ENCODE measurements at places on chromosomes 4 and X.

DNA sequence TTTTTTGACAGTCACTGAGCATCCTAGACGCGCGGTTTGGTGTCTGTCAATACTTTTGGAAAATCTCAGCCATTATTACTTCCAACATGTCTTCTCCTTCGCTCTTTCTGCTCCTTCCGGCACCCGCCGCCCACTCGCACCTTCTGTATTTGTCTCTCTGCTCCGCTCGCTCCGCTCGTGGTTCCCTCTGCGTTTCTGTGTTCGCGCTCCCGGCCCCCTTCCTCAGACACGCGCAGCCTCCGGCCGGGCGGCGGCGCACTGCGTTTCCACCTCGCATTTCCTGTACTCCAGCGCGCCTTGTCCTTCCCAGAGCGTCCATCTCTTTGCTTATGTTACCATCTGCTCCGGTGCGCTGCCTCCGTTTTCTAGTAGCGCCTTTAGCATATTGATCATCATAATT is 21.1 kb downstream of the PDE6B start:
- H3K36me3 ChIP-seq = no peaks in the 10 kb centered on the region
- H3K27ac ChIP-seq = peak overlapping the region; percentile 30
- peaks cover 5% of the 10 kb centered on the region for H3K4me1 ChIP-seq
- H3K4me3 ChIP-seq = peak overlapping the region; percentile 56
- DNase-seq = peak; percentile 64

- no peak overlapping the region for H3K4me3 ChIP-seq
- no peak overlapping the region for H3K27ac ChIP-seq
- no peak for DNase-seq
- H3K4me1 ChIP-seq = peaks cover 3% of the 10 kb centered on the region
- H3K27me3 ChIP-seq = peaks cover 25% of the 10 kb centered on the region
Measured at GRCh38 chr4:185638548-185639301, 103.4 kb upstream of the PDLIM3 start.

- H3K36me3 ChIP-seq = no peaks in the 10 kb centered on the region
- no peak overlapping the region for H3K27ac ChIP-seq
- DNase-seq = no peak
- H3K4me1 ChIP-seq = no peaks in the 10 kb centered on the region
Measured at GRCh38 chr4:125181804-125182203, 133.0 kb upstream of the FAT4 start.

DNA sequence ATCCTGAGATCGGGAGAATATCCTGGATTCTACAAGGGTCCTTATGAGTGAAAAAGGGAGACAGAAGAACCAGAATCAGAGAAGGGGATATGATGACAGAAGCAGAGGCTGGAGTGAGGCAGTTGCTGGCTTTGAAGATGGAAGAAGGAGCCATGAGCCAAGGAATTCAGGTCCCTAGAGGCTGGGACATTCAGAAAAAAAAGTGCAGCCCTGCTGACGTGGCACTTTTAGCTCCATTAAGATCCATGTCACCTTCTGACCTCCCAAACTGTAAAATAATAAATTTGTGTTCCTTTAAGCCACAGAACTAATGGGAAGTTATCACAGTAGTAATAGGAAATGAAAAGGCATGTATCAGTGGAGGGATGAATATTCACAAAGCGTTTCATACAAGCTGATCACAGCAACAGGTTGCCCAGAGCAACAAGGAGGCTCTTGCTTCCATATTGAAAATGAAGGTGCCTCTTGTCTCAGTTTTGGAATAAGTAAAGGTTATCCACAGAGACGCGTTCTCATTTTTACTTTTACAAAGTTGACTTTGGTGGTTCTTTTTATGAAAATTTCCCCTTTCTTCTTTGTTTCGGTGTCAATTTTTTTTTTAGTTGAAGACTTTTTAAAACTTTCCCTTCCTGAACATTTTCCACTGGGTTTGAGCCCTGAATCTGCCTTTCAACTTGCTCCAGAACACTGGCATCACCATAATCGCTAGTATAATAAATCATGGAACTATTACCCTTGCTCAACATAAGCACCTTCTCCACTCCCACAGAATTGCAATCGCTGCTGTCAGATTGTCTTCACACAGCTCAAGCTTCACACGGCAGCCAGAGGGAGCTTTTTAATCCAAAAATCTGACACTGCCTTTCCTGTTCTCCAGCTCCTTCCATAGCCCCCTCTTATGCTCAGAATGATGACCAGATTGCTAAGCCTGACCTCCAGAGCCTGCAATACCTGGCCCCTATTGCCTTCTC is 127.6 kb upstream of the RBPJ start:
- peak; percentile 66 for DNase-seq
- no peaks in the 10 kb centered on the region for H3K36me3 ChIP-seq
- peaks cover 56% of the 10 kb centered on the region for H3K4me1 ChIP-seq
- no peaks in the 10 kb centered on the region for H3K27me3 ChIP-seq
- peak overlapping the region; percentile 40 for H3K4me3 ChIP-seq
- H3K27ac ChIP-seq = peak overlapping the region; percentile 95

DNA sequence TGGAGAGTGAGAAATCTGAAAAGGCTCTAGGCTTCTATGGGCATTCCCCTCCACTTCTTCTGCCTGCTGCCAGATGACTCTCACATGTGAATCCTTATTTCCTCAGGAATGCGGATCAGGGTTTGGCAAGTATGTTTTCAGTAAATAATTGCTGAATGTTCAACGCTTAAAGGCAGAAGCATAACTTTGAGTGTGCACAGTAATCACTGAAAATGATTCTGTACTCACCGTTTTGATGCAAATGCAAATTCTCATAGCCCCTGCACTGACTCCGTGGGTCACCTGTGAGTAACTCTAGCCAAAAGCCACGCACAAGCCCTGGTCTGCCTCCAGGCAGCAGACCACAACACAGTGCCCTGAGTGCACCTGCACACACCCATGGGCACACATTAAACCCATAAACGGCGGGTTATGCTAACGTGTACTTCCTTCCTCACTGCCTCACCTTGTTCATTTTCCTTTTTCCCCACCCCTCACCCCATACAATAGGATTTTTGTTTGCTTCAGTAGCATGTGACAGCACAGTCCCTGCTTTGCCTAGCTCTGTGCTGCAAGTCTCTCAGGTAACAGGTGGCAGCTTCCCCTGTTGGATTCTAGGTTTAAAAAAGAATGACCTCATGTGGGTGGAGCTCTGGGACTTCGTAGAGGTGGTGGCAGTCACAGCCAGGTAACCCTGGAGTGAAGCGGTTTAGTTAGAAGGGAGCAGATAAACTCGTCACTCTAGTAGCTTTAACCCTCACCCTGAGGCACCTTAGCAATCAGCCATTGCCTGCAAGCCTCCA is at the start of gene ARHGEF38:
ARHGEF38 (plus strand) TSS at position 656 of the 782 bp plus-strand sequence. CDS start 146 bp downstream, outside the sequence.
- H3K36me3 ChIP-seq = no peaks in the 10 kb centered on the region
- no peak for DNase-seq
- H3K27me3 ChIP-seq = peaks cover 4% of the 10 kb centered on the region
- H3K27ac ChIP-seq = no peak within 1 kb of the TSS
- no peaks in the 10 kb centered on the region for H3K4me1 ChIP-seq

DNA sequence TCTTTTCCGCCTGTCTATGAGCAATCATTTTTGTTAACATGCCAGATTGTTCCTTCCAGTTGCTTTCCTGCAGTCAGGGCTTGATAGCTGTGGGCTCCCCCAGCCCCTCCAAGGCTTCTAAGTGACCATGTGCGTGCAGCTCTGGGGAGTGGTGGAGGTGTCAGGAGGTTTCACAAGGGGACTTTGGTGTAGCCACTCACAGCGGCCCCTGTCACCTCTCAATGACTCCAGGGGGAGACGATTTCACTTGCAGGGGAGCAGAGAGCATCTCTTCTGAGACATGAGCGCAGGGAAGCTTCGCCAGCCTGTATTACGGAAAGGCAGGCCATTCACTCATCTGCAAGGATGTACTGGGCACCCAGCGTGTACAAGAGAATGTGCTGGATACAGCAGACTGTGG is 3.1 kb upstream of the GPR78 start:
- H3K4me1 ChIP-seq = no peaks in the 10 kb centered on the region
- DNase-seq = no peak
- H3K27me3 ChIP-seq = peaks cover 15% of the 10 kb centered on the region
- H3K27ac ChIP-seq = no peak overlapping the region

GRCh38 chrX:10187421-10187820 is 30.6 kb downstream of the CLCN4 start:
- H3K4me1 ChIP-seq = peaks cover 2% of the 10 kb centered on the region
- no peak overlapping the region for H3K27ac ChIP-seq
- no peak for DNase-seq
- no peak overlapping the region for H3K4me3 ChIP-seq

DNA sequence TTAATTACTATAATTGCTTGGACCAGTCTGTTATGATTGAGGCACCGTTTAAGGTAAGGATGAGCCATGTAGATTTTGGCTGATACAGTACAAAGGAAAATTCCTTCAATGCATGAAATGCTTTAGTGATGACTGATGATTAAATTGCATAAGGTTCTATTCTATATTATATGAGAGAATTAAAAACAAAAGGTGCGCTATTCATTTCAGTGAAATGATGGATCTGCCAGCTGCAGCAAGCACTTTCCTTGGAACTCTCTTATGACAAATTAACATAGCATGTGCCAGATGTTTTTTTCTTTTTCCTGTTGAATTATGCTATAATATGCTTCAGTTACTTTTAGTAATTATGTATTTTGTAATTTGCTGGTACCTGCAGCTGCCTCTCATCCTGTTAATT is 98.5 kb downstream of the JADE1 start:
- H3K27ac ChIP-seq = no peak overlapping the region
- H3K4me3 ChIP-seq = no peak overlapping the region

DNA sequence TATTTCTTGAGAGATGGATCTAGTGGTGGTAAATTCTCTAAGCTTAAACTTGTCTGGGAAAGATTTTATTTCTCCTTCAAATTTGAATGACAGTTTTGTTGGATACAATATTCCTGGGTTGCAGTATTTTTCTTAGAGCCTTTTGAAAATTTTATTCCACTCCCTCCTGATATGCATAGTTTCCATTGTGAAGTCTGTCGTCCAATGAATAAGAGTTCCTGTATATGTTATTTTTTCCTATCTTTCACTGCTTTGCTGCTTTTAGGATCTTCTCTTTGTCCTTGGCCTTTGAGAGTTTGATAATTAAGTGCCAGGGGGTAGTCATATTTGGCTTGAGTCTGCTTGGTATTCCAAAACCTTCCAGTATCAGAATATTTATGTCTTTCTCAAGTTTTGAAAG is 1156.4 kb upstream of the AGA start:
- DNase-seq = no peak
- no peaks in the 10 kb centered on the region for H3K4me1 ChIP-seq
- H3K36me3 ChIP-seq = no peaks in the 10 kb centered on the region
- no peak overlapping the region for H3K4me3 ChIP-seq
- H3K27me3 ChIP-seq = no peaks in the 10 kb centered on the region

DNA sequence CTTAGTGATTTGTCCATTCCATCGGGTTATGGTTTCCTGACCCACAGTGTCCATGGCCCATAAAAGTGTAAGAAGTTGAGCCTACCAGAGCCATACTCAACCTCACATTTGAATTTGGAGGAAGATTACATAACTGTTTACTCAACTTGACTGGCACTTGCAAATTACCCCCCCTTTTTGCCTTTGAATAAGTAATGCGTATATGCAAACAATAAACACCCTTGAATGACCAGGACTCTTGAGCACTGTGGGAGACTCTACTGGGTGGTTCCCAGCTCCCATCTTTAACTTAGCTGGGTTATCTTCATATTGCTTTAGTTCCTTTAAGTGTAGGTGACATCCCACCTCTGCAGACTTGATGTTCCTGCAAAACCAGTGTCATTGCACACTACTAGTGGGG is 30.6 kb upstream of the STIM2 start:
- H3K27ac ChIP-seq = no peak overlapping the region
- no peak overlapping the region for H3K4me3 ChIP-seq
- H3K36me3 ChIP-seq = no peaks in the 10 kb centered on the region
- H3K4me1 ChIP-seq = no peaks in the 10 kb centered on the region

DNA sequence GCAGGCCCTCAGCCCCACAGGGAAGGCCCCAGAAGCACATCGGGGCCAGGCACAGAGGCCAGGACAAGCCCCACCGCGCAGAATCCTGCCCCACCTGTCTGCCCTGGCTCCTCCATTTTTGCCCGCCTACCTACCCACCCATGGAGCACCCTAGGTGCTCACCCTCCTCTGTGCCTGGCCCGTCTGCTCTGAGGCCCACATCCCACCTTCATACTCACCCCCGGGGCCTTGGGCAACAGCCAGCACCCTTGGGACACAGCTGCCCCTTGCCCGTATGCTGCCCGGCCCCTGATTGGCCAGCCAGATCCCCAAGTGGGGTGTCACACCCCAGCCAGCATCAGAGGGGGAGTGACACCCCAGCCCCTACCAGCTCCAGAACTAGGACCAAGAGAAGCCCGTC is 10.8 kb upstream of the TREX2 start:
- no peaks in the 10 kb centered on the region for H3K4me1 ChIP-seq
- no peak overlapping the region for H3K4me3 ChIP-seq
- H3K36me3 ChIP-seq = peaks cover 21% of the 10 kb centered on the region

DNA sequence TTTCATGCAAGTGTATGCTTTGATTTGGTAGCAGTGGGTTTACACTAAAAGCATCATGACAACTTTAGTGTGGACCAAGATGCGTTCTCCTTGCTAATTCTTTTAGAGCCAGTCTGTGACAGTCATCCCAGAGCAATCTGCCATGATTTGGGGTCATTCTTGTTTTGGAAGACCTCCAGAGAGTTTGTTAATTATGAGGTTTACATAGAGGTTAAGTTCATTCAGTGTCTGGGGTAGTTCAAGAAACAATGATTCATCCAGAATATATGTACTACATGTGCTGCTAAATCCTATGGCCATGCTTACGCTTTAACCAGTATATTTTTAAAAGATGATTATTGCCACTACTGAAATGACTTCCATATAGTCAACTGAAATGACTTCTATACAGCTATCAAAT is 328.5 kb upstream of the AGA start:
- H3K4me3 ChIP-seq = no peak overlapping the region
- H3K27ac ChIP-seq = no peak overlapping the region
- no peak for DNase-seq
- H3K4me1 ChIP-seq = no peaks in the 10 kb centered on the region
- no peaks in the 10 kb centered on the region for H3K36me3 ChIP-seq
- H3K27me3 ChIP-seq = peaks cover 2% of the 10 kb centered on the region

GRCh38 chr4:142307857-142308256 is 538.2 kb downstream of the INPP4B start:
- H3K4me3 ChIP-seq = no peak overlapping the region
- no peak overlapping the region for H3K27ac ChIP-seq
- DNase-seq = no peak
- peaks cover 44% of the 10 kb centered on the region for H3K4me1 ChIP-seq
- peaks cover 67% of the 10 kb centered on the region for H3K36me3 ChIP-seq

GRCh38 chr4:121551271-121551670 is 145.5 kb downstream of the ANXA5 start:
- no peaks in the 10 kb centered on the region for H3K4me1 ChIP-seq
- no peak overlapping the region for H3K4me3 ChIP-seq
- no peak overlapping the region for H3K27ac ChIP-seq
- H3K36me3 ChIP-seq = no peaks in the 10 kb centered on the region

DNA sequence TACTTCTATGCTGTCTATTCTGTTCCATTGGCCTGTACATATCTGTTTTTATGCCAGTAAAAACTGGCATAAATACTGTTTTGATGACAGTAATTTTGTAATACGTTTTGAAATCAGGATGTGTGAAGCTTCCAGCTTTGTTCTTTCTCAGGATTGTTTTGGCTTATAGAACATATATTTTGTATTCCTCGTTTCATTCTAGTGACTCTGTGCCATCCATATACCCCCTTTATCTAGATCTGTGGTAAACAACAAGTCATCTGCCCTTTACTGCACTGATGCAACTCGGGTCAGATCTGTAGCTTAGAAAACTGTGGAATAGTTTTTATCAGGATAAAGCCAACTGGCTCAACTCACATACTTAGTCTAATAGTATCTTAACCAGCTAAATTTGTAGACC is 233.7 kb downstream of the PRDM5 start:
- H3K27ac ChIP-seq = no peak overlapping the region
- DNase-seq = no peak
- no peaks in the 10 kb centered on the region for H3K36me3 ChIP-seq
- peaks cover 6% of the 10 kb centered on the region for H3K27me3 ChIP-seq
- no peak overlapping the region for H3K4me3 ChIP-seq
- no peaks in the 10 kb centered on the region for H3K4me1 ChIP-seq

Measured in activated CD4-positive, alpha-beta T cell treated with anti-CD3 and anti-CD28 coated beads for 36 hours (primary cell).